Hypothalamus (tissue), 51 donors: ENCODE measurements at places on chromosomes 3 and 15.

- peak; percentile 56 for DNase-seq
Observed at GRCh38 chr3:186220911-186221645, 112.2 kb upstream of the ETV5 start.

- DNase-seq: no peak
Observed at GRCh38 chr3:166462891-166463470, 625.8 kb upstream of the BCHE start.

- no peak for DNase-seq
Observed at GRCh38 chr15:54364961-54365360, 386.7 kb downstream of the UNC13C start.

DNA sequence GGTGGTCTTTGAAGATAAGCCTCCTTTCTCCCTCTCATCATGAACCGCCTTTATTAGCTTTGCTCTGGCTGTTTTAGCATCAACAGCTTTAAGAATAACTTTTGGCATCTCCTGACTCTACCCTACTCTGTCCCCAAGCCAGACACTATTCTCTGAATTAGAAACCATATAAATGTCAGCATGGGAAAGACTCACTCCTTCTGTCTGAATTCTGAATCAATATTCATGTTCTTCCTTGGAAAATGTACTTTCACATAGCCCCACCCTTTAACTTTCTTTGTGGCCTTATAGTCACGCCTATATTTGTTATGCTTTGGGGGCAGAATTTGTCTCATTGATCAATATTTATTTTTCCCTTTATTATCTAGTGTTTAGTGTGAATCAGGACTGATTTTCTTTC lies 131.7 kb upstream of the NR2E3 start:
- DNase-seq: no peak

- no peak for DNase-seq
Observed at GRCh38 chr3:11186771-11187191, 32.5 kb downstream of the HRH1 start.

- no peak for DNase-seq
Observed at GRCh38 chr15:60116456-60117089, 112.5 kb downstream of the FOXB1 start.

DNA sequence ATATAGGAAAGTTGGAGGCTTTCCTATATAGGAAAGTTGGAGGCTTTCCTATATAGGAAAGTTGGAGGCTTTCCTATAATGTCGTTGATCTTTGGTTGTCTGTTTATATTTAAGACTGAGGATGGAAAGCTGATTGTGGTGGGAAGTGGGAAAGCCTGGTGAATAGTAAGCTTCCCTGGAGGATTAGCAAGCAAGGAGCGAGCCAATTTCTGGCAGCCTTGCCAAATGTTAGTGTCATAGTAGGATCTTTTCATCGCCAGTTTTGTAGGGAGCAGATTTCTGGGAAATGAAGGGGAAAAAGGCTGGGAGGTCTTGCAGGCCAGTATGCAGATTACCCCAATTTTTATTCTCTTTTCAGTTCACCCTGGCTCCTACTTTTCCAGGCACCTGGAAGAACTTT lies 39.9 kb upstream of the CCNL1 start:
- no peak for DNase-seq

GRCh38 chr3:23882487-23882918 lies 34.3 kb downstream of the NKIRAS1 start:
- no peak for DNase-seq

DNA sequence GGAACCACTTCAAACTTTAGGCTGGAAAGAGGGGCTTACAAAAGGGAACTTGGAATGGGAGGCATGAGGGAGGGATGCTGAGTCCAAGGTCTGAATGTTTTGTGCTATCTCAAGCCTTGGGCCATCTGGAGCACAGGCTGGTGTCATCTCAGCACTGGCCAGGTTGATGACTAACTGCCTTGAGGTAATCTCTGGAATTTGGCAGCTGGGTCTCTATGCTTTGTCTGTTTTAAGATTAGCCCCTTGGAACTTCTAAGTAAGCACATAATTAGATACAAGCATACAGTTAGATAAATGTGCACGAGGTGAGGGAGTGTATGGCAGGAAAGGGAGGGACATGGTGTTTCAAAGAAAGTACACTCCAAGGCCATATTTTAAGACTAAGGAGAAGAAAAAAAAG lies 252.4 kb upstream of the CCDC54 start:
- DNase-seq: no peak

DNA sequence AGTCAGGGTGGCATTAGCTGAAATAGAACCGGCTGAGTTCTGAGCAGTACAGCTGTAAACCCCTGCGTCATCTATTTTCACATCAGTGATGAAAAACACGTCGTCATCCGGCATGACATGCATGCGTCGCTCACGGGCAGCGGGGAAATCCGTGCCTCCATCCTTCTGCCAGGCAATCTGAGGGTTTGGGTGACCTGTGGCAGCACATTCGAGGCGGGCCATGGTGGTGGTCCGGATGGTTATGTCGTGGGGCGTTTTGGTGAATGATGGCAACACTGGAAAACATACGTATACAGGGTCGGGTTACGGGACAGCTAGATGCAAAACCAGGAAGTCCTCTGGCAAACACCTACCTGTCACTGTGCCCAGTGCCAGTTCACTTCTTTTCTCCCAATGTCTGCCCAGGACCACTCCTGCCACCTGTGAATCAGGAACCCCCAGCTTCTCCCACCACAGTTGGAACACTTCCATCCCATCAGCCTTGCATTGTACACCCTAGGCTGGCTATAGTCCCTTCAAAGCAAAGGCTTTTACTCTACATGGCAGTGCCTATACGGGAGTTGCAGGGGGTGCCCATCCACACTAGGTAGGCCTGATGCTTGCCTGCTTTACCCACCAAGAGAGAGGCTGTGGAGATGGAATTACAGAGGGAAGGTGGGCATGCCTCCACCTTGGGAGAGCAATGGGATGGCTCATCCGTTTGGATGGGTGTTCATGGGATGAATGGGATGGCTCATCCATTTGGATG lies 116.7 kb downstream of the LRIG1 start:
- no peak for DNase-seq

GRCh38 chr15:32698773-32699390 lies 18.9 kb upstream of the GREM1 start:
- no peak for DNase-seq

- DNase-seq: no peak
Observed at GRCh38 chr3:50194128-50194902, 2.9 kb downstream of the GNAT1 start.

GRCh38 chr15:60835020-60835419 lies 356.1 kb upstream of the ICE2 start:
- DNase-seq: no peak

DNA sequence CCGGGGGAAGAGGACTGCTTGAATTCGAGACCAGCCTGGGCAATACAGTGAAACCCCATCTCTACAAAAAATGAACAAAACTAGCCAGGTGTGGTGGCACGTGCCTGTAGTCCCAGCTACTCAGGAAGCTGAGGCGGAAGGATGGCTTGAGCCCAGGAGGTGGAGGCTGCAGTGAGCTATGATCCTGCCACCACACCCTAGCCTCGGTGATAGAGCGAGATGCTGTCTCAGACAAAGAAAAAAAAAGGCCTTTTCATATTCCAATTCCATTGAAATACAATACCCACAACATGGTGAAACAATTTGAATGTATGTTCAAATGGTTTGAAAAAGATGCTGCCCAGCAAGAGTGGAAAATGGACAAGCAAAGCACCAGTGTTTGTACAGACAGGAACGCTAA lies 61.8 kb upstream of the ZNF148 start:
- no peak for DNase-seq

DNA sequence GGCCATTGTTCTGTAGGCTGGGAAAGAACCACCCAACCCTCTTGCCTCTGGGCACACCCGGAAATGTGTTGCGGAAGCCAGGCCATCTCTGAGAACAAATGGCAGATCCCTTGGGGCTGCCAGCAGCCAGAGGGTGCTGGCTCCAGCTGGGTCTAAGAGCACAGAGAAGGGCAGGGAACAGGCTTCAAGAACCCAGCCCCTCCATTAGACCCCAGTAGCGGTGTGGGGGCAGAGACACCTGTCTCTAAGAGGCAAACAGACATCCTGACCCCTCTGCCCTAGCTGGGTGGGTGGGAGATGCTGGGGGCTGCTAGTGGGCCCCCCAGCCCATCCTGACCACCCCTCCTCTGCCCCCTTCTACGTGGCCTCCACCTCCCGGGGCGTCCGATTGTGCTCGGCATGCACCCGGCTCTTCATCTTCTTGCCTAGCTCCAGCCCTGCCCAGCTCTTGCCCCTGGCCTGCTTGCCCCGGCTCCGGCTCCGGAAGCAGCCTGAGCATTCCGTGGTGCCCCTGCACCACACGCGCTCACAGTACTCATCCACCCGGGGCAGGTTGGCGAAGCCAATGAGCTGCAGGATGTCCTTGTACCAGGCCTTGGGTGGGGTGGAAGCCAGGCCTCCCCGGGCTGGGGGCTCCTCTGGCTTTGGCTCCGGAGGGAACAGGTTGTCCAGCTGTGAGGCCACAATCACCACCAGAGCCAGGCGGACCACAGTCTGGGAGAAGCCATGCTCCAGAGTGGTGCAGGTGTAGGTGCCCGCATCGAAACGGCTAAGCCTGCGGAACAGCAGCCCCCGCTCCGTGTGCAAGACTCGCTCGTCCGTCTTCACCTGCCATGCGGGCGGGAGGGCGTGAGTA lies 9.4 kb downstream of the SEMA3G start:
- DNase-seq: no peak

GRCh38 chr3:186264608-186265400 lies 97.2 kb downstream of the DGKG start:
- no peak for DNase-seq

DNA sequence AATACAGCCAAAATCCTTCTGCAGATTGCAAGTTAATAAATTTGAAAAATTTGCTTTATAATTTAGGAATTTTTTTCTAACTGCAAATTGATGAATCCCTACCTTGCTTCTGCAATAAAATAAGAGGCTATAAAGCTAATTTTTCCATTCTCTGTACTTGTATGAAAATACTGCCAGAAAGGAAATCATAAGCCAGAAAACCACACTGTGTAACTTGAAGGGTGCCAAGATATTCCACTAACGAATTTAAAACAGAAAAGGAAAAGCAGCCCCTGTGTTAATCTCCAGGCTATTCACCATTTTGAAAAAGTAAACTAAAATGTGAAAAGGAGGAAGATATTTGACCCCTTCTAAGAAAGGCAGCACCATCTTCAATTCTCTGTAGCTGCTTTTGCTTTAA lies 557.9 kb upstream of the ZNF385D start:
- DNase-seq: no peak

GRCh38 chr3:110261141-110261540 lies 810.5 kb upstream of the NECTIN3 start:
- no peak for DNase-seq

- no peak for DNase-seq
Observed at GRCh38 chr3:37493485-37494080, 319.2 kb upstream of the LRRFIP2 start.

DNA sequence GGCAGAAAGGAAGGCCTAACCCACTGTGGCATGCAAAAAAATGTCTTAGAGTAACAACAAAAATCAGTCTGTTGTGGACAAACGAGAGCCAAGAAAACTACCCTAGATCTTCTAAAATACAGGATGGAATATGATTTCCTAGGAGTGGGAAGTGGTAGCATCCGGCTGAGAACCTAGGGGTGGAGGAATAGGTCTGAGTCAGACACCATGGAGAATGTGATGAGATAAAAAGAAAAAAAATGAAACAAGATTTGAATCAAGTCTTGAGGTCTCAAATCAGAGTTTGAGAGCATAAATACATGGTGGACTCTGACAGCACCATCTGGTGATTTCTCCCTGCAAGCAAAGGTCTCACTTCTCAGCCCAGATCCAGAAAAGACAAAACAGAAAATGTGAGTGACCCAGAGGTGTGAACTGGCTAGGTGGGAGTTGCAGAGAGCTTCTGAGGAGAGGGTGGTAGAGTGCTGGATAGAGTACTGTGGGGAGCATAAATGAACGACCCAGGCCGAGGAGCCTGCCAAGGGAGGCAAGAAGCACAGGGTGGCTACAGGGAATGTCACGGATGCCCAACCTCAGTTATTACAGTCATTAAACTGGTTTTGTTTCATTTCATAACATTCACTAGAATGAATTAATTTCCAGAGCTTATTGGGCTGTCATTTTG lies 27.6 kb upstream of the VEPH1 start:
- DNase-seq: no peak

DNA sequence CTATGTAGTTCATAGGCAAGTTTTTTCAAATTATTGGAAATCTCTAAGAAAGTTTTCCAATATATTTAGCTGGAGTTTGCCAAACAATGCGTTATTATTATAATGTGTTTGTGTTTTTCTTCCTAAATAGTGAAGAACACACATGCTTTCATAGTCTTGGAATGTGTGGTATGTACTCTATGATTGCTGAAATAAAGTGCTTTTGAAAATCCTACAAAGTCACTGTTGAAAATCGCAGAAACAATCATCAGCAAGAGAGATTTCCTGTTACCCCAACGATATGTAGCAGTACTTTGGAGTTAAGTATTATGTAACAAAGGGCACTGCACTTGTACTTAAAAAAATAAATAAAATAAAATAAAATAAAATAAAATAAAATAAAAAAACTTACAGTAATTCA lies 796.2 kb downstream of the NAALADL2 start:
- no peak for DNase-seq

- DNase-seq: peak; percentile 66
Observed at GRCh38 chr3:126287536-126288241, 69.5 kb downstream of the KLF15 start.

GRCh38 chr3:122258757-122259371 lies 66.2 kb upstream of the CSTA start:
- peak; percentile 49 for DNase-seq

GRCh38 chr3:9649791-9650521 lies 651 bp downstream of the MTMR14 start:
- DNase-seq: no peak

GRCh38 chr3:46703013-46703520 lies 1.9 kb downstream of the TMIE start:
- no peak for DNase-seq

- no peak for DNase-seq
Observed at GRCh38 chr15:101035611-101036010, 116.5 kb downstream of the LRRK1 start.

DNA sequence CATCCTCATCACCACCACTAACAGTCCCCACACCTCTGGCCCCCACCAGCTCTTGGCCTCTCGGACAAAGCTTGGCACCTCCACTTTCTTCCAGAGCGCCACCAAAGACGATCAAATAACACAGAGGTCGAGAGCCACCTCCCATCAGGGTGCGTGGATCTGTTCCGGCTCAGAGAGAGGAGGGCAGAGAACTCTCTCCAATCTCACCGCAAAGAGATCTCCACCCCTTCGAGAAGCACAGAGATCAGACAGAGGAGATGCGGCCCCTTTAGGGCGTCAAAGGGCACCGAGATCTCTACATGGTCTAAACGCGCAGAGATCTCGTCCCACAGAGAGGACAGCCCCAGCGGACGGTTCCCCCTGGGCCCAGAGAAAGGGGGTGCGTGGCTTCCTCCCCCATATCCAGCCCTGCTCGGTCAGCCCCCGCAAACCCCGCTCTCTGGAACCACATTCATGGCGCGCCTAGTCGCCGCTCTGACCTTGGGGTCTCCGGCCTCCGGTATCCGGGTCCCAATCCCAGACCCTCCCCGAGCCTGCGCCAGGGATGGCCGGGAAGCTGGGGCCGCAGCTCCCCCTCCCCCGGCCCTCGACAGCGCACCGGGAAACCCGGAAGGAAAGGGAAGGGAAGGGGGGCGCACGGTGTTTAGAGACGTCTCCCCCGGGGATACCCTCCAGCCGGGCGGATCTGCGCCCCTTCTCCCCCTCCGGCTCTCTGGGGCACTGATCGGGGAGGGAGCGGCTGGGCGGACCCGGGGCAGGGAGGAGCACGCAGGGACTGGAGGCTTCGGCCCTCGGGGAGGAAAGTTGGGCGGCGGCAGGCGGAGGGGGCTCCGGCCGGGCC lies 608 bp downstream of the SCN5A start:
- DNase-seq: no peak
